ENCODE measurements at places on chromosomes 5 and 9.
A peak's percentile ranks its signal among the peaks of the same experiment; 100 is the strongest.

DNA sequence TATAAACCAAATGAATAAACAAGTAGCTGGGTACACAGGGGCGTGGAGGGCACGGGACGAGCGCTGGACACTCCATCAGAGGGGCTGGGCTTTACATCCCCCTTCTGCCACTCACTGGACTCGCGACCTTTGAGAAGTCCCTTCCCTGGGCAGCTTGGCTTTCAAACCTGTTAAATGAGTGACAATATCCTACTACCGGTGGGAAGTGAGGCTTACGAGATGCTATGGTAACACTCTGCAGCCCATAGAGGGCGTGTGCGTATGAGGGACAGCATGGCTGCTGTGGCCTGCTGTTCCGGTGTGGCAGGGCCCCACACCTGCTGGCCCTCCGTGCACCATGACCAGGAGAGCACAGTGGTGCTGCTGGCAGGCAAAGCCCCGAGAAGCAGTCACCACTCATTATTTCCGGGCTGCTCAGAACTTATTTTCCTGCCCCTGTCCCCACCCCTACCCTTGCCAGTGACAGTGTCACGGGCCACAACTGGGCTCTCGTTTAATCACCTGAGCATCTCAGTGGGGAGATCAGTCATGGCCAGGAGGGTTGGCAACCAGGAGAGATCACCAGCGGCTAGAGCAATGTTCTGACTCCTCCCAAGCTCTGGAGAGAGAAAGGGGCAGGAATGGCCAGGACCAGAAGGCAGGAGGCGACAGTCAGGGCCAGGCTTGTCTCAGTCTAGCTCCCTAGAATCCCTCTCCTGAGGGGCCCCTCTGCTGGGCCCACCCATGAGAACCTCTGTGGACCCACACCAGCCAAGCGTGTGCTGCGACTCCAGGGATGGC, 10.5 kb downstream of the CLTB start:
- DNase-seq = no peak

GRCh38 chr5:35103637-35104299, 56.0 kb upstream of the AGXT2 start:
- DNase-seq = no peak

- no peak for DNase-seq
Observed at GRCh38 chr9:21454149-21454548, 13.9 kb downstream of the IFNA1 start.

DNA sequence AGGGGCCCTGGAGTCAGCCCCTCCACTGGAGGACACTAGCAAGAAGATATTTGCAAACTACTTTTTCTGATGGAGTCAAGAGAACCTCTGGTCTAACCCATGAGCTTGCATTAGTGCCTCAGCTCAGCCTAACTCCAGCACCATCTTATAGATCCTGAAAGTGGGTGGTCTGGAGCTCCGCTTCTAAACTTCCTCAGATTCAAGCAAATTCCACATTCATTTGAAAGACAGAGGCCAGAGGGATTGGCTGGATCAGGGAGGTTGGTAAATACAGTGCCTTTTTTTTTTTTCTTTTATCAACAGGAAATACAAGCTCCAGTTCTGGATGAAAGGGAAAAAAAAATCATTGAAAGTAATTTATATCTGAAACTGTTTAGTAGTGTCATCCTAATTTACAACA, 99.9 kb downstream of the ENC1 start:
- DNase-seq = no peak

DNA sequence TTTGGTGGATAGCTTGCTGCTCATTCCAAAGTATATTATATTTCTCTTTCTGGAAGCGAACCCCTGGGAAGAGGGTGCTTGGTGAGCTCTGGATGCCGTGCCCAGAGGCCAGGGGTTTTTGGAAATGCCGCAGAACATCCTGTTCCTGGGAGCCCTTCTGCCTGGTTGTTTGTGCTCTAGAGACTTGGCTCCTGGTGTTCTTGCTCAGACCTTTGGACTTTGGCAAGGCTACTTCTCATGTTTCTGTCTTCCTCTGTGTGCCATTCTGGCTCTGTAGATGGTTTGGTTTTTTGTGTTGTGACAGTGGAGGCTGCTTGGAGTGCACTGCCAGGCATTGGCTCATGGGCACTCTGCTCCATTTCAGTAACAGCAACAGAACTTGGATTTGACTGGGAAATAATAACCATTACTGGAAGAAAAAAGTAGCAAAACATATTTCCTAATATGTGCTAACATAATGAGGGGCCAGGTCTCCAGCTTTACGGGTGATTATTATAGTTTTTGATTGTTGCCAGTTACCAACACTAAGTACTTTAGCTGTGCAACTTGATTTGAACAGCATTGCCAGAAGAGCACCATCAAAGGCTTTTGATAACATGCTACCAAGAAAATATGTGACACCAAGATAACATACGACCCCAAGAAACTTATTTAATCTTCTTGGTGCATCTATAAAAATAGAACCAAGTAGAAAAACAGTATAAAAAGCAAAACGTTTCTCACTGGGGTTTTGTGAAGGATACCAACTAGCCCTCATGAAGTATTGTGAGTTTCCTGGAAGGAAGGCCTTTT, 94.2 kb downstream of the PCSK1 start:
- DNase-seq = no peak

GRCh38 chr5:67447732-67448131, 251.1 kb upstream of the CD180 start:
- DNase-seq = no peak

- no peak for DNase-seq
Observed at GRCh38 chr5:155732587-155733376, 594.2 kb upstream of the SGCD start.

- DNase-seq = peak; percentile 76
Observed at GRCh38 chr9:79221084-79221483, 350.7 kb upstream of the TLE4 start.

DNA sequence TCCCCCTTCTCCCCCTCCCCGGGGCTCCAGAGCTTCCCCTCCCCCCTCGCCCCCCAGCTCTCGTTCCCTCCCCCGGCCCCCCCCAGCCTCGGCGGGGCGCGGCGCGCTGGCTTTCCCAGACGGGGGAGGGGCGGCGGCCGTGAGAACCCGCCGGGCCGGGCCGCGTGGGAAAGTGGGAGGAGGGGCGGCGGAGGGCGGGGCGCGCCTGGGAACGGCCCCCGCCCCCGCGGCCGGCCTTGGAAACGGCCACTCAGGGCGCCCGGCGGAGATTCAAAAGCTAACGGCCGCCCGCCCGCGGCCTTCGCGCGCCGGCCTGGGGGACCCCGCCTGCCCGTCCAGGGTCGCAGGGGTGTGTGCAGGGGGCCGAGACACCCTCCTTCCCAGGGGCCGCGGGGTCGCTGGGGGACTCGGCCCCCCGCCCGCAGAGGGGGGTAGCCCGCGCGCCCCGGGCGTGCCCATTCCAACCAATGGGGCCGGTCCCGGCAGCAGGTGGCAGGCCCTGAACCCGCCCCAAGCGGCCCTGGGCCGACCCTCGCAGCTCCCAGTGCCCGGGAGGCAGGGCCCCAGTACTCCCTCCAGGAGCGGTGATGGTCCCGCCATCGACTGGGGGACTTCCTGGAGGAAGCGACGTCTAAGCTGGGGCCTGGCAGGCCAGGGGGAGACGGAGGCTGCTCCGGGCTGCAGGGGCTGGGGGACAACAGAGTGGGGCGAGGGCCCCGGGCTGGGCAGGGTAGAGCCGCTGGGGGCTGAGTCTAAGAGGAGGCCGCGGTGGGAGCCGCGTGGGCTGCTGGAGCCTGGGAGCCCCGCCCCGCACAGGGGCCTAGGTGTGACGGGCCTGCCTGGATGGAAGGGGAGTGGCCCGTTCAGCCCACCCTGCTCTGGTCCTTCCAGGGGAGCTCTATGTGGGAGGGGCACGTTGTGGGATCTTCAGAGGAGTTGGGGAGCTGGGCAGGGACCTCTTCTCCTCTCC, 14.2 kb upstream of the NRARP start:
- no peak for DNase-seq

DNA sequence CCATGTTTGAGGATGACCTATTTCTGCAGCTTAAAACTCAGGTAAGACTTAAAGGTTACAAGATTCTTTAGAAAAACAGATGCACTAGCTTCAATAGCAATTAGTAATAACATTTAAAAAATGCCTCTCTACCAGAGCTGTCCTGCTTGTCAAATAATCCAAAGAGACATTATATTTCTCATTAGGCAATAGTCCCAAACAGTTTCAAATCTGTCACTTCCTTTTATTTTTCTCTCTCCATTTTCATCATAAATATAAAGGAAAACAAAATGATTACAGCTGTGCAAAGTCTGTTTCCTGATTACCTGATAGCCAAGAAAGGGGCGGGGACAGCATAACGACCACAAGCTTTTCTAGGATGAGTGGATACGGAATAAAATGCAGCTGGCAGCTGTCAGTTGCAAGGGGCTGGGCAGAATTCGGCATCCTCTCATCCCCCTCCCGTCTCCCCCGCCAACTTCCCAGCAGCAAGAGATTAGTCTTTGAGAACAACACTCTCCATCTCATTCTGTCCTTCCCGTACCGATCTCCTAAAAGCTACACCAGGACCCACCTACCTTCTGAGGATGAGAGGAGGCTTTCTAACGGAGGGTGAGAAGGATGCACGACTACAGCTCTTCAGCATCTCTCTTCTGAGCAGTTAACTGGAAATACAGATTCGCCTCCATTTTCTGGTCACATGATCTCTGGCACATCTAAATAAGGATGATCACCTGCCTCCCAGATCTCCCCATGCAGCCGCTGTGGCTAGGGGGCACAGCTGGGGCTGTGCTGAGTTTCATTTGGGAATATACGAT, 72.5 kb upstream of the PCA3 start:
- no peak for DNase-seq

GRCh38 chr9:133124123-133124906, 3.3 kb upstream of the RALGDS start:
- no peak for DNase-seq

- no peak for DNase-seq
Observed at GRCh38 chr9:133140174-133140505, 19.1 kb upstream of the RALGDS start.

- DNase-seq = no peak
Observed at GRCh38 chr5:110377361-110377760, 349.1 kb downstream of the TMEM232 start.

- DNase-seq = no peak
Observed at GRCh38 chr5:151219789-151220188, 4.1 kb downstream of the CCDC69 start.

DNA sequence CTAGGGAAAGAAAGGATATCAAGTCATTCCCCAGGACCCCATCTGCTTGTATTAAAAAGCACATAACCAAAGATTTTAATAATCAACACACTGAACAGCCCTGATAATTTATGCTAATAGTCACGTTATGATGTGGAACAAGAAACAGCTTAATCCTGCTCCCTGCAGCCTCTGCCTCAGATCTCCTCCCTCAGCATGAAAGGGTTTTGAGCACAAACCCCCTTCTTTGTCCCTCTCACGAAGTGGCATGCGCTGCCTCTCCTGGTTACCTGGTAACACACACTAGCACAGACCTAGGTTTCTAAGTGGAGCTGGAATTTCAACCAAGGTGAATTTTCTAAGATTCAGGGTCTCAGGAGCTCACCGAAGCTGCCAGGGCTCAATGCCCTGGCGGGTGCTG, 5.1 kb downstream of the IGFBPL1 start:
- DNase-seq = no peak

DNA sequence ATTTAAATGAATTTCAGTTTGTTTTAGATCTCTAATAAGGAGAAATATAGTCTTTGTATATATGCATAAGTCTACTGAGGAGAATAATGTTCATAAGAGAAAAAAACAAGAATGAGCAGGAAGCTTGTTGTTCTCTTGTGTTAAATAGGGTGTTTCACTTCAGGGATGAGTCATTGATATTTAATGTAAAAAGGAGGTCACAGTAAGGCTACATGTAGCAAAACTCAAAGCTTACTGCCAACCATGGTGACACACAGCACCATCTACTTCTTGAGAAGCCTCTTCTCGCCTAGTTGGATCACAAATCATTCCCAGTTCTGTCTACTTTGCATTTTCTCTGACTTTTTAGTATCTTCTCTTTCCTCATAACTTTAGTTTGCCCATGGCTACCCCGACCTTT, 1466.0 kb upstream of the C9orf72 start:
- DNase-seq = no peak

DNA sequence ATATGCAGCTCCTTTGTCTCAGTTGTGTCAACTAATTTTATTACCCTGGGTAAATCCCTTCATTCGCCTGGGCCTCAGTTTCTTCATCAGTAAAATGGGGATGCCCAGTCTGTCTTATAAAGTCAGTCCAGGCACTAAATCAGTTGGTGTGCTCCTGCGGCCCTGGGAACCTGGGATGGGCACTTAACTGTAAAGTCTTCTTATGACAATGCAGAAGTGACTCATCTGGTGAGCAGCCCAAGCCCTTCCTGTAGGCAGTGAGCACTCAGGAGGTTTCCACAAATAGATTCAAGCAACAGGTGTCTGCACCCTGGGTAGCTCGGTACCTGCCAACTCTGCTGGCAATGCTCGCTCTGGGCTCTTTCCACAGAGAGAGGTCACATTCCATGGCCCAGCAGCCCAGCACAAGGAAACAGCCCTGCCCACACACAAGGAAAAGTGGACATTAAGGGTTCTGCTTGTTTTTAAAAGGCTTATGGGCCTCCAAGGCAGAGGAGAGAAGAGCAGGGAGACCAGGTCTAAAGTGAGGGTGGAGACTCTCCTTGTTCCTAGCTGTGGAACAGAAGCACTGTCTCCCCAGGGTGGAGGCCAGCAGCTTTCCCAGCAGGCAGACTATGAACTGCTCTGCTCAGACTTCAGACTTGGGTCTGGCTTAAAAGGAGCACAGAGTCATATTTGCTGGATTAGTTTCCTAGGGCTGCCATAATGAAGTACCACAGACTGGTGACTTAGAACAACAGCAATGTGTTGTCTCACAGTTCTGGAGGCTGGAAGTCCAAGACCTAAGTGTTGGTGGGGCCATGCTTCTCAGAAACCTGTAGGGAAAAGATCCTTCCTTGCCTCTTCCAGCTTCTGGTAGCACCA, 89.7 kb upstream of the ADRA1B start:
- DNase-seq = no peak

- no peak for DNase-seq
Observed at GRCh38 chr5:2217219-2217618, 334.5 kb upstream of the IRX4 start.

- no peak for DNase-seq
Observed at GRCh38 chr5:173498739-173499470, 117.5 kb downstream of the BOD1 start.

DNA sequence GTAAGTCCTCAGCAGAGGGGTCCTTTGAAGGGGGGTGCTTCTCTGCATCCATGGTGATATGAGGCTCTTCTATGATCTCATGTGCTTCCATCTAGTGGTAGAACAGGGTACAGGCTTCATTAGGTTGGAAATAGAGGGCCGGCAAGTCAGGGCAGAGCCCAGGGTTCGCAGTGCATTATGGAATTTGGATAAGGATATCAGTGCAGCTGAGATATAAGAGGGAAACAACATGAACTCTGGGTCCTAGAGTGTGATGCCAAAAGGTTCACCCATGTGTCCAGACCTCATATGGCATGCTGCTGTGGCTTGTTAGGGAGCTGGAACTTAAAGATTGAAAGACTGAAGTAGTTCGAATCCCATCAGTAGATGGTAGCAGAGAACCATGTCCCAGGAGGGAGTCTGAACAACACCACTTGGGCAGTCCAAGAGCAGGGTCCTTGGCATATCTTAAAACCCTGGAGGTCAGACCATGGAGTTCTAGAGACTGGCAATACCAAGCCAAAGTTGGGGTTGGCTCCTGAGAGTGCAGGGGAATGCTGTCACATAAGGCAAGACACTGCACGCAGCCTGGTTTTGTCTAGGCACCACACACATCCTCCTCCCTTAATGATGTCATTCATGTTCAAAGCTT, 2.3 kb downstream of the FAM221B start:
- DNase-seq = peak; percentile 44

GRCh38 chr9:69380811-69381210, 55.8 kb downstream of the ENTREP1 start:
- no peak for DNase-seq

GRCh38 chr9:124779368-124780059, 2.6 kb downstream of the OLFML2A start:
- peak; percentile 85 for DNase-seq

Data from AG09319 (cell line).